ENCODE measurements at places on chromosomes 4 and X.

GRCh38 chr4:52879471-52879870 is 17.4 kb downstream of the RASL11B start:
- no peak for DNase-seq

- DNase-seq: no peak
Observed at GRCh38 chr4:123651066-123651465, 254.5 kb downstream of the SPRY1 start.

DNA sequence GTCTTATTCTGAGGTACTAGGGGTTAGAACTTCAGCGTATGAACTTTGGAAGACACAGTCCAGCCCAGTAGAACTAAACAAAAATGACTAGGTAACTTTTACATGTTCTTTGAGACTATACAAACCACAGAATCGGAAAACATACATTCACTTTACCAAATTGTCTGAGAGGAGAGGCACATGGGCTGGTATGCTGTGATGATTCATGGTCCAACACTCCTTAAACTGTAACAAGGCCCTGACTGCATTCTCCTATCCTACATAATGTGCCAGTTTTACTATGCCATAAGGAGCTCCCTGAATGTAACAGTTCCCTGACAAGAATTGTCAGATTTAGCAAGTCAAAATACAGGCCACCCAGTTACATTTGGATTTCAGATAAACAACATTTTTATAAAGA is 640.0 kb downstream of the RAB28 start:
- DNase-seq: no peak

- DNase-seq: no peak
Observed at GRCh38 chrX:95903490-95903889, 781.2 kb upstream of the DIAPH2 start.

GRCh38 chrX:134375691-134376090 is 84.3 kb upstream of the HPRT1 start:
- no peak for DNase-seq

DNA sequence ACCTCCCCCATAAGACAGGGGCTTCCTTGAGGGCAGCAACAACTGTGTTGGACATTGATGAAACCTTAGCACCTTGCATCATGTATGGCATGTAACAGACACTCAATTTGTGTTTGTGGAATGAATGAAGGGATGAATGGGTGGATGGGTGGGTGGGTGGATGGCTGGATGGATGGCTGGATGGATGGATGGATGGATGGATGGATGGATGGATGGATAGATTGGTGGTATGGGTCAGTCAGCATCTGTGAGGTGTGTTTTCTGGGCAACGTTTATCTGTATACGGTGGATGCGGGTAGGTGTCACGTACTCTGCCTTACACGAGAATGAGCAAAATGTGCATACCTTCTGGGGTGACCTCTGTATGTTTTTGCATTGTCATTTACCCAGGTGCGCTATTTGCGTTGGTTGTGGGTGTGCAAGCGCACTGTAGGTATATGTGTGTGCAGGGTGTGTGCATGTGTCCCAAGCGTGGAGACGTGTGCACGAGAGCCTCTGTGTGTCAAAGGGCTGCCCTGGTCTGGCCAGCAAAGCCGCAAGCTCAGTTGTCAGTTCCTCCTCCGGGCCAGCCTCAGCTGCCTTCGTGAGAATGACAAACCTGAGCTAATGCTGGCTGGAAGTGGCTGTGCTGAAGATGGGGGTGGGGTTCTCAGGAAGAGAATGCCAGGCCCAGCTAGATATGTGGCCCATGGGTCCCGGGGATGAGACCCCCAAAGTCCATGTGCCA is 26.5 kb downstream of the ELF4 start:
- DNase-seq: no peak

DNA sequence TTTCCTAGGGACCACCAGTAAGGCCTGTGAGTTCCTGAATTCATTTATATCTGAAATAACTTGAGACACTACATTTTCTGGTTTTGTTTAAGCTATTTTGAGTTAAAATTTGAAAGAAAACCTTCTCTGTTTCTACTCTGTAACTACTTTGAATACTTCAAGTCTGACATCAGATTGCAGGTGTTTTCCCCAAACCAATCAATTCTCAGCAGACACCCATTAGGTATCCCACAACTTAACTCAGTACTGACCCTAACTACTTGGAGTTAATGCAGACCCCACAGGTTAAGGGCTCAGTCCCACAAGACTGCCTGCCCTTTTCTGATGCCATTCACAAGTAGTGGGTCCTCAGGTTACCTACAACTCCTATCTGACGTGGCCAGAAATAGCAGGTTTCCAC is 1100.0 kb upstream of the SLIT2 start:
- DNase-seq: no peak

GRCh38 chrX:112654871-112655270 is 24.9 kb downstream of the LHFPL1 start:
- DNase-seq: no peak

DNA sequence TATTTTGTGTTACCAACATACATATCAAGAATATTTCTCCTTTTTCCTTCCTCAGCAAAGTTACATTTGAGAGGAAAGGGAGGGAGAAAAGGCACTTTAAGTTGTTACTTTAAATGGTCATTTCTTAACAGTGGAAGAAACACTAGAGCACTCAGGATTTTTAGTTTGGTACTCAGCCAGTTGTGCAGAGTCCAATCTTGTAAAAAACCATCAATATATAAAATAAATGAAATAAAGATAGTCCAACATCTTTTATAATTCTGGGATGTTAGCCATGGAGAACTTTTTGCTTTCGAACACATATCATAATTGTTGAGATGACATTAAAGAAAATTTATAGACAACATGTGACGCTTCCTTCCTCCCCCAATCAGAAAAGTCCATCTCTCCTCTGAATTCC is 253.8 kb downstream of the QDPR start:
- DNase-seq: no peak

GRCh38 chr4:143035661-143036060 is 149.1 kb upstream of the USP38 start:
- no peak for DNase-seq

DNA sequence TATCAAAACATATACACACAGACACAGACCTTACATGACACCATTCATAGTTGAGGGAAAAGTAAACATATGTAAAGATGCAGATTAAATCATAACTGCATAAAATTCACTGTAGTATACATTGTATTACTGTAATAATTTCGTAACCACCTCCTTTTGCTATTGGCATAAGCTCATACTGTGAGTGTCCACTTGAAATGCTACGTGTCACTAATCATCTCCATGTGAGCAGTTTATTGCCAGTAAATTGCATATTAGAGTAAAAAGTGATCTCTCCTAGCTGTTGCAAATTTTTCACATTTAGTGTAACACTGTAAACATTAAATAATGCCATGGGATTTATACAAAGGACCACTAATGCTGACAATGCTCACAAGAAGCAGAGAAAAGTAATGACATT is 256.7 kb upstream of the GNPDA2 start:
- no peak for DNase-seq

DNA sequence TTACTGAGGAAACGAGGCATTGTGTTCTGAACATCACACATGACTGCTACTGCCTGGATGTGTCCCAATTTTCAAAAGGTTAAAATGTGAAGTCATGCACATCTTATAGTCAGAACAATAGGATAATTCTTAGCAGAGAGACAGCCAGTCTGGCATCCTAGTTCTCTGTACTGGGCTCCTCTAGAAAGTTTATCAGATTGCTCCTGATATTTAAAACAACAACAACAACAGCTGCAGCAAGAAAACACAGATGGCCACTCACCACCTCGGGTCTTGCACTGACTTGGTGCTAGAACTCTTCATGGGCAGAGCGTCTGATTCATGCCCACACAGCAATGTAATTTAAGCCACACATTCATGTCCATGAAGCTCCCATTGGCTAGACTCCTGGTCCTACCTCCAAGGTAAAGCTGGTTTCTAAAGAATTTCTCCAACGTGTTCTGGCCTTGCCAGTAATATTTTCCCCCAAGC is 33.3 kb upstream of the SLC2A9 start:
- no peak for DNase-seq

- DNase-seq: no peak
Observed at GRCh38 chr4:137711502-137711901, 179.2 kb upstream of the PCDH18 start.

GRCh38 chrX:54978448-54978847 is 15.5 kb downstream of the PFKFB1 start:
- no peak for DNase-seq

GRCh38 chr4:146224326-146224966 is 10.1 kb downstream of the REELD1 start:
- no peak for DNase-seq

DNA sequence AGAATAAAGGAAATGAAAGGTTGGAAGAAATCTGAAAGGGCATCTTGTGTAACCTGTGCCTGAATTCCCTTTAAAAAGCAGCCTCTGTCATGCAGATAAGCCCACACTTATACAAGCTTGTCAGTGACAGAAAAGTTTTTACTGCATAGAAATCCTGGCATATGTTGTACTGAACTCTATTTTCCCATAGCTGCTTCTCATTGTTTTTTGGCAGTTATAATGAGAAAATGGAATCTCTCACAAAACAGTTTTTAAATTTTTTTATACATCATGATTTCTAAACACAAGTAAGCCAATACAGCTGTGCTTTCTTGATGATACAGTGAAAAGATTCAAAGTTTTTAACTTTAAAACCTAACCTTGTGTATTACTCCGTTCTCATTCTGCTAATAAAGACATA is 511.4 kb upstream of the ARX start:
- DNase-seq: no peak

DNA sequence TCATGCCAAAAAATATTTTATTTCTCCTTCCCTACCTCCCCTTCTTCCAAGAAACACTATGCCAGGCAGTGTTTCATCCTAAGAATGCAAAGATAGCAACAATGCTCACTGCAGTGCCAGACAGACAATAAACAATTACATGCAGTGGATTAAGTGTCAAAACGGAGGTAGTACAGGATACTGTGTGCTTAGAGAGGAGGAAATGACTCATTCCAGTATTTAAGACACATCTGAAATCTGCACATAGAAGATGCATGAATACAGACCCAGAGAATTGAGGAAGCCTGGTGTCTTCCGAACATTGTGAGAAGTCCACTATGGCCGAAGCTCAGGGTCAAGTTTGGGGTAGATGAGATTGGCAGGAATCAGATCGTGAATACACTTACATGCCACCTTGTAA is 326.4 kb downstream of the PPP3CA start:
- no peak for DNase-seq

DNA sequence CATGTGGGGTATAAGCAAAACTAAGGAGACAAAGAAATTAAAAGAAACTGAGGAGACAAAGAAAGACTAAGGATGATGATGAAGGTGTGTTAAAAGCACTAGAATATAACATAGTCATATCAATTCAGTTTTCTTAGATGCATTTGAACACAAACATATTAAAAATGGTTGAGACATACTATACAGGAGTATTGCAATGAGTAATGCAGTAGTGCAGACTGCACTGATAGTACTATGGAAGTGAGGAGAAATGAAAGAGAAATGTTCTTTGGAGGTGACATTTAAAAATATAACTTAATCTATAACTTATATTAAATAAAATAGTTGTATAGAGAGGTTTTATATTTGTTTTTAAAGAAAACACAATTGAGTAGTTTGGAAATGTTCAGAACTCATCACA is 279.2 kb downstream of the CAMK2D start:
- DNase-seq: no peak

DNA sequence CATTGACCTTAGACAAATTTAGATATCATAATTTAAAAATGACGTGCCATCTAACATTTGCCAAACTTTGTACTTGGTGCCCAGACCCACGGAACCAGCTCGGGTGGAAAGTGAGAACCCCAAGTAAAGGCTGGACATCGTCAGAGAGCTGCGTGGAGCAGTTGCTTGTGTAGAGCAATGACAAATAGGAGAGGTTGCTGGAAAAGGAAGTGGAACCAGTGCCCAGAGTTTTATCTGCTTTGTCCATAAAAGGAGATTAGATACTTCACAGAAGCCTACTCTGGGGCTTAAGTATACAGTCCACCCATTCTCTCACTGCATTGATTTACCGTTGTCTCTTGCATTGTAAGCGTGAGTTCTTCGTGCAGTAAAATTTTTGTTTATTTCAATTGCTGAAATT is 5.4 kb upstream of the TBC1D1 start:
- DNase-seq: no peak

GRCh38 chr4:169089004-169089403 is 78.9 kb upstream of the CBR4 start:
- no peak for DNase-seq

DNA sequence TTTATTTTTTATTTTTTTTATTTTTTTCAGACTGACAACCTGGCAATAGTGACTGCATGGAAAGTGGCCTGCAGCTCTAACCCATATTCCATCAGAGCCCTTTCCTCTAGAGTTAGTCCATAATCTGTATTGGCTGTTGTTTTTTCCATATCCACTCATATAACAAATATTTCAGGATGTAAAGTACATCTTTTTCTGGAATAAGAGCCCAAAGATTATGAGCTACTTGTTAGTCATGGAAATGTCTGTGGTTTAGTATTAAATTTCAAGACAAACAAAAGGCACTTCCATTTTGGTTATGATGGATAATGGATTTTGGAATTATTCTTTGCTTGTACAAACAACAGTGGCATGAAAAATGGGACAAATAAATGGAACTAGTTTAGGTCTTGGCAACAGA is 296.0 kb upstream of the HS3ST1 start:
- DNase-seq: no peak

- no peak for DNase-seq
Observed at GRCh38 chr4:68163754-68164153, 34.1 kb upstream of the TMPRSS11F start.

GRCh38 chrX:103098488-103098887 is 5.5 kb upstream of the NXF3 start:
- no peak for DNase-seq

DNA sequence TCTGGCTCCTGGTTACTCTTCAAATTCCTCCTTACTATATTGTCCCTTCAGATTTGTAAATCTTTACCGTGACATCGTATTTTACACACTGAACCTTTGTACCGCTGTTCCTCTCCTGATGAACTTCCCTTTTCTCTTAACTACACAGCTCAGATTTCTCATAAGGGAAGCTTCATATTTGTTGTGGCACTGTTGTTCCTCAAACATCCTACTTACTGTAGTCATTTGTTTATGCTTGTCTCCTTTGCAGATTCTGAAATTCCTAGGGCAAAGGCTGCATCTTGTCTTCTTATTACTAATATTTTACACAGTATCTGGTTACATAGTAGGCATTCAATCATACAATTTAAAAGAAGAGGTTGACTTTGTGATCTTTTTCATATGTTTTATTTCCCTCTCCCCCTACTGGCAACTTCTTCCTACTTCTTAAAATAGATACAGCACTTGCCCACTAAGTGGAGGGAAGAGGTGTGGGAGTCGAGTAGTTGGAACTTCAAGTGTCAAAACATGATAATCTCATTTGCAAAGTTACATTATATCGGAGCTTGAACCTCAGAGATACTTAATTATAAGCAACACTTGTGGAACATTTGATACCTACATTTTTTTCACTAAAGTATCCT is 50.0 kb downstream of the TET2 start:
- DNase-seq: no peak
